ENCODE measurements at places on chromosomes 7 and 10.

DNA sequence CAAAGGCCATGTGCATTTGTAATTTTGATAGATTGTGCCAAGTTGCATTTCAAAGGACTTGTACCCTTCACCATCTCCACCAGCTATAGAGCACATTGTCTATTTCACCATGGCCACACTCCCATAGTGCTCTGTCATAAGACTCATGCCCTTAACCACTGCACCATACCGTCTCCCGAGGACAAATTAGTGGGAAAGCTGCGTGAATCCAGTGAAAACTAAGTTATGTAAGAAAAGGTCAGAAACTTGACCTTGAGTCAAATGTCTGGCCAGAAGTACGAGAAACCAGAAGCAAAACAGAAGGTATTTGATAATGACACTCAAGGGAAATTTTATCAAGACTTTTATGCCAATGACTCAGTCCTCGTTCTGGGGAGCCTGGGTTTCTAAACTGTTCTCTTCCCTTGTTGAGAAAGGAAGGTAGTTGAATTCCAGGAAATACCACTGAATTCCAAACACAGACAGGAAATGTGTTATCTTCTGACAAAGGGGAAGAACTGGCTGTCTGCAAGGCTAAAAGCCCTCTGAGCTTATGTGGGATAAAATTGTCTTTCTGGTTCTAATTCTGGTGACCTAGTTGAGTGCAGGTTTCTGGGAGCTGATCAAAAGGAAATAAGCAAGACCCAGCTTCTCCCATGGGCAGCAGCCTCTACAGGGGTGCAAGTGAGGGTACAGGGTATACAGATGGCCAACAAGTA is 49.7 kb downstream of the CDK1 start:
- no peak for DNase-seq

GRCh38 chr10:123584419-123584775 is 81.8 kb upstream of the GPR26 start:
- DNase-seq = no peak

DNA sequence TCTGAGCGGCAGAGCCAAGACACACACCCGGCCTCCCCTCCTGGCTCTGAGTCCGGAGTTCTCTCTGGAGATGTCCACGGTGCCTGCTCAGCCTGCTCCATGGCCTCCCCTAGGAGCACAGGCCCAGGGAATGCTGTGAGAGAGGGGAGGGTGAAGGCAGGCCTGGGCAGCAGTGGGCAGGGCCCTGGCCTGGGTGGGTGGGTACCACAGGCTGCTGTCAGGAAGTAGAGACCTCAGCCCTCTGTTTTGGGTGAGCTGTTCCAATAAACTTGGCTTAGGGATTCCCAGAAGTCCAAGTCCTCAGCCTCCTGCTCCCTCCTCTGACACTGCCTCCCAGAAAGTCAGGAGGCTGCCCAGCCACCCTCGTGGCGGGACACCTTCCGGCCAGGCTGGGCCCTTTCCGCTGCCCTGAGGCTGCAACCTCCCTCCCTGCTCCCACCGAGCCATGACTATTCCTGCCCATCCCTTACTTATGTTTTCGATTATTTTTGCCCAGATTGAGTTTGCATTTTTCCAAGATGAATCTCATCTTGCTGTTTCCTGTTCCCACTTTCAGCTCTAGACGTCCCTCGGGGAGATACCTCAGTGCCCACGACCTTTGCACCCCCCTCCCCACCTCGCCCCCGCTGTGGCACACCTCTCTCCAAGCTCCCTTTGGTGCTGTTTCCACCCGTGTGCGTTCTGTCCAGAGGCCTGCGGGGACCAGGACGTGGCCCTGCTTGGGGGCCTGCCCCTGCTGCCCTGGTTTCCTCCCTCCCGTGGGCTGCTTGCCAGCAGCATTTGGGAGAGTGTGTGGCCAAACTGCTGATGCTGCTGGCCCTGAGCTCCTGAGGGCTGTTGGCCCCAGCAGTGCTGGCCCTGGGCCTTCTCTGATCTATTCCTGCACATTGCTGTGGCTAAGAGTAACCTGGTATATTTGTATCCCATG is 5.8 kb upstream of the POLM start:
- peak; percentile 1 for DNase-seq

- no peak for DNase-seq
Measured at GRCh38 chr7:83819911-83820310, 171.0 kb upstream of the SEMA3E start.

DNA sequence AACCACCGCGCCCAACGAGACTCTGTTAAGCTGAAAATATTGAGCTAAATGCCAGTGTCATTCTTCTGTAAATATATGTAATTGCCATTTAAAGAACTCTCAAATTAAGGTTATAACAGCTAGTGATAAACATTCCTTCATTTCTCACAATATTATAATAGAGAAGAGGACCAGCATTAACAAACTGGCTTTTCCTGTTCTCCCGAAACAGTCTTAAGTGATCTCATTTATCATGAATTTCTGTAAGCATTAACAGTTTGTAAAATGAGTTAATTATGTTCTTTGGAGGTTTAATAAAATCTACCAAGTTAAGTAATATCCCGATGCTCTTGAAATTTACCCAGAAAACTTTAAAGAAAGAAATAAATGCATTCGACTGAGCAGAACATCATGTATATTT is 352.8 kb downstream of the KCNMA1 start:
- DNase-seq = no peak

- DNase-seq = no peak
Measured at GRCh38 chr10:102517553-102517952, 13.8 kb downstream of the SUFU start.

DNA sequence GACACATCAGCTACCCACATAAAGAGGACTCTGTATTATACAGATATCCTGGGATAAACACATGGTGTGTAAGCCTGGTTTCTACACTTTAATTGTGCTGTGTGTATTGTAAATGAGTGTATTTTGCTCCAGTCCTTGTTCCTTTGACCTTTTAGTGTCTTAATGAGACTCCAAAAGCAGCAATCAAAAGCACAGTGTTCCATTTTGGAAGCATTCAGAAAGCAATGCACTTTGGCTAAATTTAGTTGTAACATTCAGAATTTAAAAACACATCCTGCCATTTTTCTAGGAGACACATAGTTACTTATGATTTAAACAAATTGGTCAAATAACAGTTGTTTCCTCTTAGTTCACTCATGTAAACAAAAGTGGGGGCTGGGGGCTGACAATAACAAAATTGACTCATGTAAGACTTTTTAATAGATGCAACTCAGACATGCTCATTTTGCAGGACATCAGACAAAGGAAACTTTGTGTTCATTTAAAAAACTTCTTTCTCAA is 122.2 kb downstream of the GPR37 start:
- DNase-seq = no peak

GRCh38 chr10:44947371-44948152 is 12.0 kb upstream of the RASSF4 start:
- DNase-seq = no peak

DNA sequence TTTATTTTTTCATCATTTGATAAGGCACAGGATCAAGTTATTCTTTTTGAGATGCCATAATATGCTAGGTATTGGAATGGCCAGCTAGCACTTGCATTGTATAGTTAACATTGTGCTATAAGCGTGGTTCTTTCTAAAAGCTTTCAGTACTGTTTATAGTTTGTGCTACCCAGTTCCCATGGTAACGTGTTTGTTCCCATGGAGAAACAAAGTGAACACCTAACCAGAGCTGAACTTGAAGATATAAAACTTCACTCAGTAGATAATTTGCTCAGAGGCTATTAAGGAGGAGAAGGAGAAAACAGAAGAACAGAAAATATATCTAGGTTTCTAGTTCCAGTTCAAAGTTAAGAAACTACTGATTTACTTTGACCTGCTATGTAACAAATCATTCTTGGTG is 23.6 kb upstream of the ITGB8 start:
- DNase-seq = no peak

DNA sequence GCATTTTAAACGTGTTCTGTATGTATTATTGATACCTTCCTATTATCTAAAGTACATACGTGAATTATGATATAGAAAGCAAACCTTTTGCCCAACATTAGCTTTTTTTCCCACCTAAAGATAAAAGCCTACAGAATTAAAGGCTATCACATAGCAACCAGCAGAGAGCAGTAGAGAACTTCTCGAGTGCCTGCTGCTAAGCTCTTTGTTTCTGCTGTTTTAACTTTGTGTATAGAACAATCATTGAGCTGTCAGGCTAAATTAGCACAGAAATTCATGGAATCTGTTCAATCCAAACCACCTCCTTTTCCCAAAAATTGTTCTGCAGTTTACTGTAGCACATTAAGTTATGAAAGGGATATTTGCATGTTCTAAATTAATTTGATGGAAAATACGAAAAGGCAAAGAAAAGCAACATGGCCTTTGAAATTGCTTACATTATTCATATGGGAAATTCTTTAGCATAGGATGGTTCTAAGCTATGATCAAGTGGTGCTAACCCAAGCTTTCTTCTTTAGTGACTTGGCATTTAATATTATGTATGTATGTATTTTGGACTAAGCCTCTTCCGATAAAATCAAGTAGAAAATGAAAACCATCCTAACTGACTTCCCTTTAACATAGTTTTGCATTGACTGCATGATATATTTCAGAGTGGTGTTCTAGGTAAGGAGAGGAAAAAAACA is 1288.5 kb downstream of the GATA3 start:
- no peak for DNase-seq

GRCh38 chr10:78160591-78160990 is 126.9 kb downstream of the RPS24 start:
- no peak for DNase-seq

DNA sequence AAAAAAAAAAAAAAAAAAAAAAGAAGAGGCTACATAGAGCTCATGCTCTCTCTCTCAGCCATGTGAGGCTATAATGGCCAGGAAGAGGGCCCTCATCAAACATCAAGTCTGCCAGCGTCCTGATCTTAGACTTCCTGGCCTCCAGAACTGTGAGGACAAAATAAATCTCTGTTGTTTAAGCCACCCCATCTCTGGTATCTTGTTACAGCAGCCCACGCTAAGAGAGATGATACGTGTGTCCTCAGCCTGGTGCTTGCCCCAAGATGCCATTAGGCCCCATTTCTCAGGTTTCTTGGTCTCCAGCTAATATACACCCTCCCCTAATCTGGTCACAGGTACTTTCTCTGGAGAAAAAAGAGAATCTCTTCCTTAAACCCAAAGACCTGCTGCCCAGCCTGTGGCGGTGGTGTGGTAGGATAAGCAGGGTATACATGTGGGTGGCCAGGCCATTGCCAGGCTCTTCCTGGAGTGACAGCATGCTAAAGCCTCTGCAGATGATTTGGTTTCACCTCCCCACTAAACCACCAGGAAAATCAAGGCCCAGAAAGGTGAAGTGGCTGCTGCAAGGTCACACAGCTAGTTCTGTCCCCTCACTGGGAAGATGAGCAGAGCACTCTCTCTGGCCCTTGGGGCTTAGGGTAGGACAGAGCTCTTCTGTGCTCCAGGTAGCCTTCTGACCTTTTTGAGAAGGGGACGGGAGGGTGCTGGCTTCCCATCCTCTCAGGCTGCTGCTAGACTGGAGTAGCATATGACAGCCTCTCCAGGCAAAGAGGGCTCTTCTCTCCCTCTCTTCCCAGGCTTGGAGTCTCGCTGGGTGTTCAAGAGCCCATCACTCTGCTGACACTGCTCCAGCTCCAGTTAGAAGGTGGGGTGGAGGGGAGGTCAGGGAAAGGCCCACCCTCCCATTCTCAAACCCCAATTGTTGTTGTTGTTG is 5.2 kb downstream of the SPOCK2 start:
- no peak for DNase-seq

GRCh38 chr7:35658606-35659201 is 36.2 kb downstream of the HERPUD2 start:
- no peak for DNase-seq

All from T-helper 17 cell (primary cell).